Activated CD4-positive, alpha-beta T cell treated with anti-CD3 and anti-CD28 coated beads for 48 hours (primary cell): ENCODE measurements at places on chromosomes 16 and 17.

DNA sequence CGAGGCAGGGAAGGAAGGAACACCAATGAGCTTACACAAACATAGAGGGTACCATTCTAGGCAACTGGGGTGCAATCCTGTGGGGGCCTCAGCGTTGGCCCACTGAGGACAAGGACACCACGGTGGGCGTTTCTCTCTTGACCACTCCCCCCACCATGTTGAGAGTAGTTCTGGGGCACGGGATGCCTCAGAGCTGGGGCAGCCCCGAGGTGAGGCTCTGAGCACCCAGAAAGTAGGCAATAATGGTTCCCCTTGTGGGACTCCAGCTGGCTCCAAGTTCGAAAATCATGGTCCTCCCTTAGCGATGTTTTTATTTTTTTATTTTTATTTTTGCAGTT, 5.1 kb downstream of the PRSS21 start:
- DNase-seq: no peak

DNA sequence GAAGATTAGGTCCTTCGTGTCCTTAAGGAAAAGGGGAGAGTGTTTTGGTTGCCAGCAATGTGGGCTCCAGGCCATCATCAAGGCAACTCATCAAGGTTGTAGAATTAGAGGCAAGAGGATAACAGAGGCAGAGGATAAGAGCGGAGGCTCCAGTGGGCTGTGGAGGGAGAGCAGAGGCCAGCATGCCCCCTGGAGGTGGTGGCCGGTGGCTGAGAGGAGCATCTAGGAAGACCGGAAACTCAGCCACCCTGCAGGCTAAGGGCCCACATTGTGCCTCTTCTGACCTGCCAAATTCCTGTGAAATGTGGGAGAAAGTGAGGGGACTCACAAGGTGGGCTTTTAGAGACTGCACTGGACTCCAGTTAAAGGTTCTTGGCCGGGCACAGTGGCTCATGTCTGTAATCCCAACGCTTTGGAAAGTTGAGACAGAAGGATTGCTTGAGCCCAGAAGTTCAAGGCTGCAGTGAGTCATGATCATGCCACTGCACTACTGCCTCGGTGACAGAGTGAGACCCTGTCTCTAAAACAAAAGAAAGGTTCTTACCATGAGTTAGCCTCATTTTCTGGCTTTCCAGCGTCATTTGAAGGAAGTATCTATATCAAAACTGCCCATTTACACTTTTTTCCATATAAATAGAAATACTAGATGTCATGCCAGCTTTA, 62.7 kb upstream of the ADORA2B start:
- DNase-seq: no peak

- DNase-seq: no peak
These were observed 1.8 kb upstream of the BCAR1 start for GRCh38 chr16:75252946-75253911.

GRCh38 chr17:14133104-14133503, 63.8 kb downstream of the COX10 start:
- DNase-seq: no peak

DNA sequence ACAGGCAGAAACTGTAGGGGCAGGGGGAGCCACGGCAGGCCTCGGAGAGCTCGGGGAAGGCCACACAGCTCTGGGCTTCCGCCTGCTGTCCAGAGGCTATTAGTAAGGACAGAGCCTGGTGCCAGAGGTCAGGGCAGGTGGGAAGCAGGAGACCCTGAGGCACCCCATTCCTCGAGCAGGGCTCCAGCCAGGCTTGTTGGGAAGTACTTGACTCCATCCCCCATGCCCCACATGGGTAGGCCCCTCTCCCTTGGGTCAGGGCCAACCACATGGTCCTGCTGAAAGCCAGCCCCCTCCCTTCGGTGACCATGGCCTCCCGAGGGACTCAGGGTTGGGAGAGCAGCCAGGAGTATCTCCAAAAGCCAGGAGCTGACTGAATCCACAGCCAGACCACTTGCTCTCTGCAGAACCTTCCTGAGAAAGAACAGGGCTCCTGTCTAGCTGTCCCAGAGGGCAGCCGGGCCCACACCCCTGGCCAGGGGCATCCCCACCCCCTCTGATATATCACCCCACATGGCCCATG, 17.4 kb upstream of the MPRIP start:
- DNase-seq: no peak

DNA sequence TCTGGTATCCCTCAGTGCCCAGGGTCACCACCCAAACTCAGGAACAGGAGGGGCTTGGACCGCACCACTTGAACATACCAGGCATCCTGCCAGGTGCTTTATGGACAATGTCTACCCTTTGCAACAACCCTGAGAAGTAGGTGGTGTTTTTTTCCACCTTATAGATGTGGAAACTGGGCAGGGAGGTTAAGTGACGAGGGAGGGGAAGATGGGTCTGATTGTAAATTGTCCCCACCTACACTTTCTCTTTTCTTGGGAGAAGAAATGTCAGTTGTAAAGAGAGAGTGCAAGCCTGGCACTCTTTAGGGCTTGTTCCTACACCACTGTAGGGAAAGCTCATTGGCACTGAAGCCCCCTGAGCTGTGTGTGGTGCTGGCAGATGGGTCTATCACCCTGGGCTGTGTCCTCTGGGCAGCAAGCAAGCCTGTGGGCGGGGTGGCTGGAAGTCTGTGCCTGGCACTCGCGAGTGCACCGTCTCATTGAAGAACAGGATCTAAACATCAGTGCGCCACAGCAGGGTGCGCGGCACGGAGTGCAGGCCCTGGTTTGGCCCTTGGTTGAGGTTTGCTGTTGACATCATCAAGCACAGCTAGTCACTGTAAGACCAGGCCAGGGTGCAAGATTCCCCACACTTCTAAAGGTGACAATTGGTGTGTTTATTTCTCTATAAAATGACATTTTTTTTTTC, 15.1 kb downstream of the NOD2 start:
- DNase-seq: peak; percentile 72

GRCh38 chr17:65564793-65565192, 3.3 kb upstream of the AXIN2 start:
- no peak for DNase-seq
